Activated T-cell treated with anti-CD3 and anti-CD28 coated beads, Interleukin-2, amount 50 U/mL, for 24 hours (primary cell): ENCODE measurements at places on chromosomes 6 and 20.

DNA sequence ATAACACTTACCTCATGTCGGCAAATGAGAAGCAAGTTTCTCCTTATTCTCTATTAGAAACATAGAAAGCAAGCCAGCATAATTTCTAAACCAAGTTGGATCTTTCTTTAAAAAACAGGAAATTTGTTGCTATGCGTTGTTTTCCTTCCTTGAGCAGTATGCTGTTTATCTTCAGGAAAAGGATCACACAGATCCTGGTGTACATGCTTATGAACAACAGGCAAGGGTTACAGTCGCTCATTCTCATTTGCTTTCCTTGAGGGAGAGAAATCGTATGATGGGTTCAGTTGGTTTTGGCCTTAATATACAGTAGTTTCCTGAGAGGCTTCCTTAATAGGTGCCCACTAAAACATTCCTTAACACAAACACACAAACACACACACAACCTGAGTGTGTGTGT lies 118.8 kb downstream of the FYN start:
- peaks cover 92% of the 10 kb centered on the region for H3K4me1 ChIP-seq
- H3K27ac ChIP-seq = peak overlapping the region; percentile 92
- no peaks in the 10 kb centered on the region for H3K27me3 ChIP-seq
- H3K36me3 ChIP-seq = peaks cover 93% of the 10 kb centered on the region
- peak overlapping the region; percentile 86 for H3K4me3 ChIP-seq
- DNase-seq = no peak

DNA sequence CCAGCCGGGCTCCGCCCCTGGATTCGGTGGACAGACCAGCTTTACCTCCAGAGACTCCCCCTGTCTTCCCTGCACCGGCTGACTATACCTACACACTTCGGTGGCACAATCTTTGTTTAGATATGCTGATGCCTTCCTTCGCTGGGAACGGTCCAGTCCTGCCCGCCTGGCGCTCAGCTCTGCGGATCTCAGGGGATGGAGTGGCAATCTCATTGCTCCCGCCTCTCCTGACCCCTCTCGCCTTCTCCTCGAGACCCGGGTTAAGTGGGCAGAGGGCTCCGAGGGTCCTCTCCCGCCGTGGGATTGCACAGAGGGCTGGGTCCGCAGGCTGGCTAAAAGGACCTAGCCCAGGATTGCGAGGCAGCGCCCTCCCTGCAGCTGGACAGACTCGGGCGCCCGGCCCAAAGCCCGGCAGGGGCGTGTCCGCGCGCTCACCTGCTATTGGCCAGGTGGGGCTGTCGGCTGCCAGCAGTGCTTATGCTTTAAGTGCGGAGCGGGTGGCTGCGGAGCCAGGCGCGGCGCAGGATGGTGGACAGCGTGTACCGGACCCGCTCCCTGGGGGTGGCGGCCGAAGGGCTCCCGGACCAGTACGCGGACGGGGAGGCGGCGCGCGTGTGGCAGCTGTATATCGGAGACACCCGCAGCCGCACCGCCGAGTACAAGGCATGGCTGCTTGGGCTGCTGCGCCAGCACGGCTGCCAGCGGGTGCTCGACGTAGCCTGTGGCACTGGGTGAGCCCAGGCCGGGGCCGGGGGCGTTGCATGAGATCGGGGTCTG lies at the start of gene GNMT:
Gene GNMT (plus strand): TSS at position 512 of the 777 bp plus-strand sequence. CDS start 14 bp downstream, at position 526.
- H3K4me1 ChIP-seq = peaks cover 15% of the 10 kb centered on the region
- no peaks in the 10 kb centered on the region for H3K27me3 ChIP-seq
- H3K36me3 ChIP-seq = peaks cover 22% of the 10 kb centered on the region
- peak within 1 kb of the TSS; percentile 65 for H3K4me3 ChIP-seq
- peak; percentile 63 for DNase-seq

DNA sequence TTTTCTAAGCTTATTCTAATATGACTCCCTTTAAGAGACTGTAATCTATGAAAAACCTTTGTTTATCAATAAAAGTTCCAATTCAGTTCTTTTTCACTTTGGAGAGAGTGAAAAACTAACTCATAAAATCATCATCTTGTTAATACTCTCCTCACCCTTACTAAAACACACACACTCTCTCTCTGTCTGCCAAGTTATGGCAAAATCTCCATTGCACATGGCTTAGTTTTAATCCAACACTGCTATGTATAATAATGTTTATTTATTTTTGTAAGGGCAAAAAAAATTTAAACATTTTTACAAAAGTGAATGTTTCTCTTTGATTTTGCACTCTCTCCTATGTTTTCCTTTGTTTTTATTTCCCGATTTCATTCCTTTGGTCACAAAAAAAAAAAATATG lies 253.2 kb downstream of the BMP7 start:
- no peaks in the 10 kb centered on the region for H3K36me3 ChIP-seq

DNA sequence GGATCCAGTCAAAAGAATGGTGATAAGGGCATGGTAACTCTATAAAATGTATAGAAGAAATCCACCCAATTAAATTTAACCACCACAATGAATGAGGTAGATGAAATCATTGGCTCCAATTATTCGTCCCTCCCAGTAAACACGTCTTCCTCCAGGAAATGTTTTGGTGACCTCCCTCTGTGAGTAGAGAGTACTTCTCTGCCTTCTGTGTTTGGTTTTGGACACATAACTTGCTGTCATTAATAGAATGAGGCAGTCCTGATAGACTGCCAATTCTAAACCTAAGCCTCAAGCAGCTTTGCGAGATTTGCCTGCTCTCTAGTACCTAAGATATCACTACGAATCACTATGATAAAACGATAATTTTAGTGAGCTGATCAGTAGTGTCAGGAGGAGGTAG lies 632.8 kb downstream of the HDGFL1 start:
- no peak for DNase-seq
- no peaks in the 10 kb centered on the region for H3K27me3 ChIP-seq
- no peak overlapping the region for H3K4me3 ChIP-seq
- H3K36me3 ChIP-seq = no peaks in the 10 kb centered on the region
- no peak overlapping the region for H3K27ac ChIP-seq
- H3K4me1 ChIP-seq = no peaks in the 10 kb centered on the region

- no peak overlapping the region for H3K4me3 ChIP-seq
- no peaks in the 10 kb centered on the region for H3K36me3 ChIP-seq
- DNase-seq = no peak
- no peaks in the 10 kb centered on the region for H3K4me1 ChIP-seq
- H3K27ac ChIP-seq = no peak overlapping the region
Observed at GRCh38 chr6:113674075-113674474, 183.1 kb upstream of the MARCKS start.

- peak overlapping the region; percentile 100 for H3K27ac ChIP-seq
- peak overlapping the region; percentile 93 for H3K4me3 ChIP-seq
- peak; percentile 23 for DNase-seq
- peaks cover 50% of the 10 kb centered on the region for H3K4me1 ChIP-seq
- no peaks in the 10 kb centered on the region for H3K27me3 ChIP-seq
- peaks cover 80% of the 10 kb centered on the region for H3K36me3 ChIP-seq
Observed at GRCh38 chr20:43460172-43460829, 2.6 kb downstream of the SRSF6 start.

DNA sequence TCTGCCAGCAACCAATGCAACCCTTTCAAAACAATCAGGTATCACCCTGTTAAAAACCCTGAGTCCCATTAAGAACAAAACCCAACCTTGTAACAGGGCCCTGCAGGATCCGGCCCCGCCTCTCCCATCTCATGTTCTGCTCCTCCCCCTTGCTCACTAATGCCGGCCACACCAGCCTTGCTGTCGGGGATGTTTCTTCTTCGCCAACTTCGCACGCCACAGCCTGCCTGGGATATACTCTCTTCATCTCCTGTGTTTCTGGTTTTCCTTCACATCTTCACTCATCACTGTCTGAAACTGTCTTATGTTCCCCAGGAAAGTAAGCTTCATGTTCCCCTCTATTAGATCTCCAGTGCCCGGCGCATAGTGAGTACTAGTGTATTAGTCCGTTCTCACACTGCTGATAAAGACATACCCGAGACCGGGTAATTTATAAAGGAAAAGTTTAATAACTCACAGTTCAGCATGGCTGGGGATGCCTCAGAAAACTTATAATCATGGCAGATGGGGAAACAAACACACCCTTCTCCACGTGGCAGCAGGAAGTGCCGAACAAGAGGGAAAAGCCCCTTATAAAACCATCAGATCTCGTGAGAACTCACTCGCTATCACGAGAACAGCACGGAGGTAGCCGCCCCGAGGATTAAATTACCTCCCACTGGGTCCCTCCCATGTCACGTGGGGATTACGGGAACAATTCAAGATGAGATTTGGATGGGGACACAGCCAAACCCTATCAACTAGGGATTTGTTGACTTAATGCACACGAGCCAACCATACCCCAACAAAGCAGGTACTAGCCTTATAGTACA lies 5.1 kb downstream of the TP53RK start:
- no peak for DNase-seq
- H3K27me3 ChIP-seq = no peaks in the 10 kb centered on the region
- no peak overlapping the region for H3K27ac ChIP-seq
- peaks cover 53% of the 10 kb centered on the region for H3K36me3 ChIP-seq
- no peak overlapping the region for H3K4me3 ChIP-seq

- no peaks in the 10 kb centered on the region for H3K27me3 ChIP-seq
- peaks cover 69% of the 10 kb centered on the region for H3K4me1 ChIP-seq
- no peak overlapping the region for H3K4me3 ChIP-seq
- peaks cover 77% of the 10 kb centered on the region for H3K36me3 ChIP-seq
Observed at GRCh38 chr6:11718031-11718430, 60.6 kb downstream of the ADTRP start.

- H3K27me3 ChIP-seq = no peaks in the 10 kb centered on the region
- no peak for DNase-seq
- no peak overlapping the region for H3K4me3 ChIP-seq
- no peak overlapping the region for H3K27ac ChIP-seq
- H3K36me3 ChIP-seq = no peaks in the 10 kb centered on the region
Observed at GRCh38 chr6:93789532-93789931, 370.2 kb upstream of the EPHA7 start.

- DNase-seq = no peak
- H3K4me3 ChIP-seq = peak overlapping the region; percentile 30
- H3K27ac ChIP-seq = peak overlapping the region; percentile 89
- peaks cover 4% of the 10 kb centered on the region for H3K27me3 ChIP-seq
- H3K4me1 ChIP-seq = peaks cover 62% of the 10 kb centered on the region
- no peaks in the 10 kb centered on the region for H3K36me3 ChIP-seq
Observed at GRCh38 chr6:128657181-128657580, 136.8 kb upstream of the PTPRK start.

GRCh38 chr6:39357998-39358686 lies 35.6 kb upstream of the KCNK16 start:
- peaks cover 3% of the 10 kb centered on the region for H3K4me1 ChIP-seq
- peaks cover 15% of the 10 kb centered on the region for H3K27me3 ChIP-seq
- no peaks in the 10 kb centered on the region for H3K36me3 ChIP-seq
- DNase-seq = no peak
- no peak overlapping the region for H3K4me3 ChIP-seq
- H3K27ac ChIP-seq = no peak overlapping the region

GRCh38 chr20:20317621-20318364 lies 50.1 kb upstream of the INSM1 start:
- H3K4me3 ChIP-seq = no peak overlapping the region
- no peak overlapping the region for H3K27ac ChIP-seq
- no peaks in the 10 kb centered on the region for H3K36me3 ChIP-seq
- H3K4me1 ChIP-seq = no peaks in the 10 kb centered on the region
- H3K27me3 ChIP-seq = peaks cover 6% of the 10 kb centered on the region

DNA sequence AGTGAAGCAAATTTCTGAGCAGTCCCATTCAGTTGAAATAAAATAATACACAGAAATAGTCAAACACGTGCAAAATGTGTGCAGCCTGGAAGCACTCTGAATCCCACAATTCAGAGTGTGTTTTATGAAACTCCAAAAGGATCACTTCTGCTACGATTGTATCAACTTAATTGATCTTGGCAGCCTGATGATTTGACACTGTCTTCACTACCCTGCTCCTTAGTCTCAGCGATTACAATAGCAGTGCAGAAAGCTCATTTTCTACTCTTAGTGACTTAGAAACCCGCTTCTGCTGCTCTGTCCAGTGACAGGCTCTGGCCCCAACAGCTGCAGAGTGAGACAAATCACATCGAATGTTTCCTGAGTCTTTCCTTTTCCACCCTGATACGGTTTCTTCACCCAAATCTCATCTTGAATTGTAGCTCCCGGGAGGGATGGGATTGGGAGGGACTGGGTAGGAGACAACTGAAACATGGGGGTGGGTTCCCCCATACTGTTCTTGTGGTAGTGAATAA lies 16.2 kb upstream of the EMILIN3 start:
- no peaks in the 10 kb centered on the region for H3K36me3 ChIP-seq
- no peak for DNase-seq
- H3K4me1 ChIP-seq = peaks cover 2% of the 10 kb centered on the region
- H3K27me3 ChIP-seq = peaks cover 22% of the 10 kb centered on the region
- H3K27ac ChIP-seq = no peak overlapping the region

GRCh38 chr20:56360133-56360907 lies 1.5 kb downstream of the FAM210B start:
- peak overlapping the region; percentile 16 for H3K27ac ChIP-seq
- peaks cover 21% of the 10 kb centered on the region for H3K4me1 ChIP-seq
- H3K36me3 ChIP-seq = no peaks in the 10 kb centered on the region
- peak overlapping the region; percentile 85 for H3K4me3 ChIP-seq
- H3K27me3 ChIP-seq = no peaks in the 10 kb centered on the region

GRCh38 chr6:5706124-5707033 lies 300.3 kb downstream of the NRN1 start:
- DNase-seq = no peak
- H3K27ac ChIP-seq = no peak overlapping the region
- peaks cover 9% of the 10 kb centered on the region for H3K36me3 ChIP-seq
- peaks cover 24% of the 10 kb centered on the region for H3K4me1 ChIP-seq
- no peak overlapping the region for H3K4me3 ChIP-seq
